ENCODE measurements at places on chromosomes 16 and 17.

DNA sequence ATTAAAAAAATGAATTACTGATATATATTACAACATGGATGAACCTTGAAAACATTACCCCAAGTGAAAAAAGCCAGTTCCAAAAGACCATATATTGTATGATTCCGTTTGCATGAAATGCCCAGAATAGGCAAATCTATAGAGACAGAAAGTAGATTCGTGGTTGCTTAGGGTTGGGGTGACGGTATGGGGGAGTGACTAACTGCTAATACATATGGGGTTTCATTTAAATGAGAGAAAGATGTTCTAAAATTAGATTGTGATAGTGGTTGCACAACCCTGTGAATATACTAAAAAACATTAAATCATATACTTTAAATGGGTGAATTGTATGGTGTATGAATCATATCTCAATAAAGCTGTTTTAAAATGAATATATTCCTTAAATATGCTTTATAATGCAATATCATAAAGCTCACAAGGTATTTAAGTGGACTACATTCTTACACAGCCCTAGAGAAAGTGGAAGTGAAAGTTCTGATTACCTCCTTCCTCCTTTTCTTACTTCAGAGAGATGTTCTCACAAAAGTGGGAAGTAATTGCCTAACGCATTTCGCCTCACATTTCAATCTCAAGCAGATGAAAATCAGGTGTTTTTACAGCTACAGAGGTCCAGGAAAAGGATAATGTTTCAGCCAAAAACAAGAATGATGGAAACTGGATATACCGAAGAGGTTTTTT is 142.7 kb upstream of the GNAO1 start:
- no peak overlapping the region for H3K27ac ChIP-seq
- no peak for DNase-seq
- no peaks in the 10 kb centered on the region for H3K27me3 ChIP-seq
- H3K36me3 ChIP-seq: no peaks in the 10 kb centered on the region

- no peaks in the 10 kb centered on the region for H3K36me3 ChIP-seq
- peaks cover 8% of the 10 kb centered on the region for H3K4me1 ChIP-seq
These were observed 26.0 kb downstream of the C16orf74 start for GRCh38 chr16:85724936-85725335.

DNA sequence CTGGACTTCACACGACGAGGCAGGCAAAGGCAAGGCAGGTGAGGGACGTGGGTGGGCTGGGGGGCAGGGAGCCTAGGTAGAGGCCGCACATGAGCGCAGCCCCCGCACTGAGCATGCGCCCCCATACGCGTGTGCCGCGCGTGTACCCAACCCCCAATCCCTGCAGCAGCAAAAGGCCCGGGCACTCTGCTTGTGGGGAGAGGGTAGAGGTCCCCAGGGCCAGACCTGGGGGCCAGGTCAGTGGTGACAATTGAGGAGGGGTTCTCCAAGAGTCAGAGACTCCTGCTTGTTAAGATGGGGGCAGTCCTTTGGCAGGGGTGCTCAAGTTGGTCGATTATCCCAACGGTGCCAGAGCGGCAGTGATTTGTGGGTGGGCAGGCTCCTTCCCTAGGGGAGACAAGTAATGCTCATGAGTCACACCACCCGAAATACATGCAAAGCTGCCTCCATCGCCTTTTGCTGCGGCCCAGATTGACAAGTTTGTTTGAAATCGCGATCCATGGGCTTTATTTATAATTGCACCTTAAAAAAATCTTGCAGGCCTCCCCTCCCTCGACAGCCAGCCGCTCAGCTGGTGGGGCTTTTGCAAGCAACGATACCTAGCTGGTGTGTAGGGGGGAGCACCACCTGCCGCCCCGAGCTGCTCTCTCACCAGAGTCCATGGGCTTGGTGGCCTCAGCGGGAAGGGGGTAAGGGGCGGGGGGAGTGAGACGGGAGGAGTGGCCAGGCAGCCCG is 1.1 kb upstream of the GIT1 start:
- peaks cover 9% of the 10 kb centered on the region for H3K36me3 ChIP-seq
- DNase-seq: no peak
- H3K4me3 ChIP-seq: no peak overlapping the region
- H3K4me1 ChIP-seq: peaks cover 64% of the 10 kb centered on the region

GRCh38 chr17:1562176-1562643 is 382 bp downstream of the PITPNA start:
- peak overlapping the region; percentile 53 for H3K27ac ChIP-seq
- no peaks in the 10 kb centered on the region for H3K27me3 ChIP-seq
- H3K4me3 ChIP-seq: peak overlapping the region; percentile 94
- DNase-seq: no peak
- H3K36me3 ChIP-seq: peaks cover 15% of the 10 kb centered on the region

DNA sequence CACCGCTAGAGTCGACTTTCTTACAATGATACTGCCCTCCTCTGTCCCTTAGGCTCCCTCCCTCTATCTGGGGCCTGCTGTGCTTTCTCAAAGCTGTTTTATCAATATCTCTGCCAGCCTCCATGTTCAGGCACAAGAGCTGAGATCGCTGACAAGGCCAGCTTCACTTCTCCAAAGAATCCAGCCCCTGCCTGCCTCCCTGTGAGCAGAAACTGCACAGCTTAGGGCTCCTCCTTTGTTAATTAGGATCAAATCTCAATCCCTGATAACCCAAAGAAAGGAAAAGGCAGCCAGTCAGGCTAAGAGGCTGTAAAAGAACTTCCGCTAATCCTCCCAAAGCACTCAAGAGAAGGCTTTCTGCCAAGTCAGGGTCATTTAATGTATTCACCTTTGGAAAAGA is 616.0 kb upstream of the CDH11 start:
- no peak for DNase-seq
- no peaks in the 10 kb centered on the region for H3K36me3 ChIP-seq
- no peaks in the 10 kb centered on the region for H3K4me1 ChIP-seq
- no peaks in the 10 kb centered on the region for H3K27me3 ChIP-seq

- no peaks in the 10 kb centered on the region for H3K4me1 ChIP-seq
- H3K27ac ChIP-seq: no peak overlapping the region
- H3K4me3 ChIP-seq: no peak overlapping the region
- H3K27me3 ChIP-seq: peaks cover 51% of the 10 kb centered on the region
- H3K36me3 ChIP-seq: no peaks in the 10 kb centered on the region
These were observed 17.0 kb upstream of the RPL38 start for GRCh38 chr17:74186498-74186897.

GRCh38 chr17:68198931-68199836 is 48.7 kb upstream of the AMZ2 start:
- no peak for DNase-seq
- no peaks in the 10 kb centered on the region for H3K36me3 ChIP-seq
- peaks cover 59% of the 10 kb centered on the region for H3K27me3 ChIP-seq
- H3K4me1 ChIP-seq: peaks cover 30% of the 10 kb centered on the region

DNA sequence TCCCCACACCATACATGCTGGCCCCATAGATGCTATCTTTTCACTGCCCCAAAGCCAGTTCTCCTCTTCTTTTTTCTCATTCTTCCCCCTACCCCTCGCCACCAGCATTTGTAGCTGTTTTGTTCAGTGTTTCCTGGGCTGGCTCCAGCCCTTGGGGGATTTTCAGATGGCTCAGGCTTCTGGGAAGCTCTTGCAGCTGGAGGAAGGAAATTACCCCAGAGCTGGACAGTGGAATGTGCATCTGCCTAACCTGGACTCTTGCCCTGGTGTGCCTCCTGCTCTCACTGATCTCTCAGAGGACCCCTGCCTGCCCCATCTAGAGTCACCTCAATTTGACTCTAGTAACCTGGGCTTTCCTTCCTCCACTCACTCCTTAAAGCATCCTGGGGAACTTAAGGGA is 82.8 kb downstream of the MYH13 start:
- H3K27me3 ChIP-seq: no peaks in the 10 kb centered on the region
- H3K36me3 ChIP-seq: no peaks in the 10 kb centered on the region
- peaks cover 10% of the 10 kb centered on the region for H3K4me1 ChIP-seq
- H3K27ac ChIP-seq: no peak overlapping the region
- H3K4me3 ChIP-seq: no peak overlapping the region

DNA sequence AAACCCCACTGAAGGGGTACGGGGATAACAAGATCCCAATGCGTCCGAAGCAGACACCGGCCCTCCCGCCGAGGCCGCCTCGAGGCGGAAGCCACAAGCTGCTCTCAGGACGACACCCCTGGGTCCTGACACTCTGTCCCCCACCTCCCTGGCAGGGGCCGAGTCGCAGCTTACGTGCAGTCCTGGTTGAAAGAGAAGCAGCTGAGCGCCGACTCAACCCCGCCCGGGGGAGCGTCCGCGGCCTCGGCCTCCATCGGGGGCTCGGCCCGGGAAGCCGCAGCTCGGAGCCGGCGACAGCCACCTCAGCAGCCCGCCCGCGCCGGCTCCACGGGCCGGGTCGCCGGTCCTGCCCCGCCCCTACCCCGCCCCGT is at the start of gene WIPI1:
Gene WIPI1, minus strand, starts transcription at position 329 of the 371 bp plus-strand sequence. Its CDS starts 75 bp downstream, at position 254.
- peak within 1 kb of the TSS; percentile 74 for H3K4me3 ChIP-seq
- peaks cover 3% of the 10 kb centered on the region for H3K36me3 ChIP-seq
- H3K27me3 ChIP-seq: peaks cover 16% of the 10 kb centered on the region
- peak within 1 kb of the TSS; percentile 46 for H3K27ac ChIP-seq
- DNase-seq: peak; percentile 81
- H3K4me1 ChIP-seq: peaks cover 16% of the 10 kb centered on the region

DNA sequence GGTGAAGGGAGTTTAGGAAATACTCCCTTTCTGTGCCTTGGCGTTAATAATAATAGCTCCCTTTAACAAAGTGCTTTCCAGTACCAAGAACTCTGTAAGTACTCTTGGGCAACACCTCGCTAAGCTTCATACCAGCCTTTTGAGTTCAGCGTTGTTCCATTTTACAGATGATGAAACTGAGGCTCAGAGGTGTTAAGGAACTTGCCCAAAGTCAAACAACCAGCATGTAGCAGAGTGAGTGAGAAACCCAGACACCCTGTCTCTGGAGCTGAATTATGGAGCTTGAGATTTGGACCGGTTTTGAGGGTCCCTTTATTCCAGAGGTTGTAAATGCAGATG is 607 bp downstream of the KATNIP start:
- H3K4me1 ChIP-seq: peaks cover 33% of the 10 kb centered on the region

DNA sequence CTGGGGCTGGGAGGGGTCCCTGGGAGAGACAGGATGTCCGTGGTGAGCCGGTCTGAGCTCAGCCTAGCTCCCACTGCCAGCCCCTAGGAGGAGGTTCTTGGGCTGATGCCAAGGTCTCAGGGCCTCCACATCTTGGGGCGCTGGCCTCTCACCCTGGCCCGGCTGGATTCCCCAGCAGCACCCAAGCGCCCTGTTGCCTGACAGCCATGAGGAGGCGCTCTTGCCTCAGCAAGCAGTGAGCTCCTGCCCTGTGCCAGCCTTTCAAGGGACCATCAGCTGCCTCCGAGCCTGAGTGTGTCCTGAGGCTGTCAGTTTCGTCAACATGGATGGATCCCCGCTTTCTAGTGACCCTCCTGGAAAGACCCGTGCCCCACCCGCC is 234.9 kb upstream of the CIBAR2 start:
- no peaks in the 10 kb centered on the region for H3K27me3 ChIP-seq
- peaks cover 23% of the 10 kb centered on the region for H3K4me1 ChIP-seq
- H3K27ac ChIP-seq: no peak overlapping the region
- H3K4me3 ChIP-seq: no peak overlapping the region

- H3K27me3 ChIP-seq: no peaks in the 10 kb centered on the region
- no peaks in the 10 kb centered on the region for H3K36me3 ChIP-seq
- H3K27ac ChIP-seq: no peak overlapping the region
- DNase-seq: no peak
These were observed 1.1 kb downstream of the SEZ6L2 start for GRCh38 chr16:29898135-29898803.

- no peak overlapping the region for H3K27ac ChIP-seq
- no peaks in the 10 kb centered on the region for H3K36me3 ChIP-seq
- no peaks in the 10 kb centered on the region for H3K27me3 ChIP-seq
- peaks cover 55% of the 10 kb centered on the region for H3K4me1 ChIP-seq
These were observed 141.2 kb downstream of the SEC14L1 start for GRCh38 chr17:77281904-77282367.

DNA sequence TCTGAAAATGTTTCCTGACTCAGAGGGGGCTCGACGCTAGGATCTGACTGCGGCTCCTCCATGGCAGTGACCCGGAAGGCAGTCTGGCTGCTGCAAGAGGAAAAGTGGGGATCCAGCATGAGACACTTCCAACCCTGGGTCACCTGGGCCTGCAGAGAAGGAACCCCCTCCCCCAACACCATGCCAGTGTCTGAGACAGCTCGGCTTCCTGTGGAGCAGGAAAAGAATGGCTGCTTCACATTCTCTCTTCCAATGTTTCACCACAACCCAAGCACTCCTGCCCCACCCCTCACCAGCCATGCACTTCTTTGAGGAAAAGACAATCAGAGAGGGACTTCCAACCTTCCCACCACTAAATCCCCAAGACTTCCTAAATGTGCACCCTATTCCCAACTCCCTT is 10.8 kb downstream of the TP53 start:
- peaks cover 46% of the 10 kb centered on the region for H3K36me3 ChIP-seq
- no peaks in the 10 kb centered on the region for H3K4me1 ChIP-seq
- no peaks in the 10 kb centered on the region for H3K27me3 ChIP-seq
- DNase-seq: no peak

GRCh38 chr17:15048933-15049794 is 216.0 kb downstream of the PMP22 start:
- no peak overlapping the region for H3K27ac ChIP-seq
- no peak for DNase-seq
- no peaks in the 10 kb centered on the region for H3K4me1 ChIP-seq
- H3K4me3 ChIP-seq: no peak overlapping the region
- no peaks in the 10 kb centered on the region for H3K27me3 ChIP-seq

GRCh38 chr16:81216706-81217105 is 21.8 kb upstream of the BCO1 start:
- H3K36me3 ChIP-seq: no peaks in the 10 kb centered on the region
- no peaks in the 10 kb centered on the region for H3K27me3 ChIP-seq
- no peak overlapping the region for H3K4me3 ChIP-seq
- H3K27ac ChIP-seq: no peak overlapping the region
- H3K4me1 ChIP-seq: no peaks in the 10 kb centered on the region
- DNase-seq: no peak

GRCh38 chr17:39556423-39556822 is 51.3 kb downstream of the NEUROD2 start:
- no peak for DNase-seq
- no peaks in the 10 kb centered on the region for H3K27me3 ChIP-seq
- no peak overlapping the region for H3K4me3 ChIP-seq

DNA sequence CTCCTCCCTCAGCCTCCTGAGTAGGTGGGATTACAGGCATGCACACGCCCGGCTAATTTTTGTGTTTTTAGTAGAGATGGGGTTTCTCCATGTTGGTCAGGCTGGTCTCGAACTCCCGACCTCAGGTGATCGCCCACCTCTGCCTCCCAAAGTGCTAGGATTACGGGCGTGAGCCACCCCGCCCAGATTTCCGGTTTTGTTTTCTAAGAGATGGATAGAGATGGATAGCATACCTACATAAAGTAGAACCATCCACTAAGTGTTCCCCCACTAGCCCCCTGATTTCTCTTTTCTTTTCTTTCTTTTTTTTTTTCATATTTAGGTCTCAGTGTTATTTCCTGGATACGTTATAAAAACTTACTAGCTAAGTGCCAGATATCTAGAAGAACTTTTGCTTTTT is 2.0 kb downstream of the WSB1 start:
- peaks cover 23% of the 10 kb centered on the region for H3K36me3 ChIP-seq
- H3K4me3 ChIP-seq: peak overlapping the region; percentile 86
- H3K27me3 ChIP-seq: no peaks in the 10 kb centered on the region
- H3K27ac ChIP-seq: no peak overlapping the region

- no peak for DNase-seq
- H3K4me3 ChIP-seq: no peak overlapping the region
- H3K27ac ChIP-seq: no peak overlapping the region
- H3K27me3 ChIP-seq: no peaks in the 10 kb centered on the region
- no peaks in the 10 kb centered on the region for H3K36me3 ChIP-seq
These were observed 19.4 kb upstream of the SLC38A10 start for GRCh38 chr17:81314398-81315081.

GRCh38 chr16:717450-718245 is 2.7 kb downstream of the METRN start:
- H3K36me3 ChIP-seq: peaks cover 17% of the 10 kb centered on the region
- no peaks in the 10 kb centered on the region for H3K27me3 ChIP-seq
- H3K4me3 ChIP-seq: no peak overlapping the region
- peaks cover 54% of the 10 kb centered on the region for H3K4me1 ChIP-seq
- no peak for DNase-seq

Data from SJSA1 (cell line).